Common myeloid progenitor, CD34-positive (primary cell): ENCODE measurements at places on chromosomes 5 and 9.
A peak's percentile ranks its signal among the peaks of the same experiment; 100 is the strongest.

DNA sequence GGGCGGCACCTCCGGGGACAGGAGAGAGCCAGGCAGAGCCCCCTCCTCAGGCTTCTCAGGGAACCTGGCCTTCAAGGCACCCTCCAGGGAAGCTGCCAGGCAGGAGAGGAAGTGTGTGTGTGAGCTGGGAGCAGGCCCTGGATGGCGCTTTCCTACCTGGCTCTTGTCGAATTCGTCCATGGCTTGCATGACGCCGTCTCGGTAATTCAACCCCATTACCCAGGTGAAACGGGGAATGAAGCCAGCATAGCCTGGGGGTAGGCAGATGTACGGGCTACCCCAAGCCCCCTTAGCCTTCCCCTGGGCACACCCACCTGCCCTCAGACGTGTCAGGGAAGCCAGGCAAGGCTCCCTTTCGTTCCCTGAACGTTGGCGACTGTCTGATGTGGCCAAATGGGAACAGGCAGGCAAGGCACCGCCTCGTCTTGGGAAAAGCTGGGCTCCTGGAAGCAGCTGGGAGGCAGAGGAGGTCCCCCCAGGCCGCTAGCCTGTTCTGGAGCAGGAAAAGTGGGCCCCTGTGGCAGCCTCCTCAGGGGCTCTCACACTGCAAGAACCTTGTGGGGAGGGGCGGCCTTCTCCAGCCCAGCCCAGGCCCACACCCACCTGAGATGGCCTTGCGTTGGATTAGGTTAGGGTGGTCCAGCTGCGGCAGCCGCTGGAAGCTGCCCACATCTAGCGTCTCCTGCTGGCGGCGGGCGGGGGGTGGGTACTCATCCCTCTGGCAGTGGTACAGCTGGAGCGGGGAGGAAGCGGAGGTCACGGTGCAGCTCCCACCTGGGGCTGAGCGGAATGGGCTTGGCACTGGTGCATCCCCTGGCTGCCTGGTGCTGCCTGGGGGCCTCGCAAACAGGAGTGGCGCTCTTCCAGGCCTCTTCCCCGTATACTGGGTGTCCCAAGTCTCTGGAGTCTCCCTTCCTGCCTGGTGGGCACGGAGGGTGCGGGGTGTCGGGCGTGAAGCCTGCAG is 3.7 kb downstream of the TUBB4B start:
- no peak for DNase-seq

- no peak for DNase-seq
Observed at GRCh38 chr9:136648751-136649150, 14.0 kb upstream of the EGFL7 start.

GRCh38 chr9:84761137-84761808 is 91.7 kb downstream of the NTRK2 start:
- no peak for DNase-seq

DNA sequence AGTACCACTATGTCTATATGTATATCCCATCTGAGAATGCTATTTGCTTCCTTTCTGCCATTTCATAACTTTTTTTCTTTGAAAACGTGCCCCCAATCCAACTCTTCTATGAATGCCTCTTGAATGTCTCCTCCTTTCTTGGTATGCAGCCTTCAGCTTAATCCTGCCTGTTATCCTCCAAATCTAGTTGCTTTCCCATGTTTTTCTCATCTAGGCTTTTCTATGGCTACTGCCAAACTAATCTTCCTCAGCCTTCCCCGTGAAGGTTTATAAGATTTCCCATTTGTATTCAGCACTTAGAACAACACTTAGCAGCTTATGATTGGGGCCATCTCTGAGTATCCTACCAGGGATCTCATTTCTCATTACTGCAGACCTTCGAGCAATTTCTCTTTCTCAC is 2.5 kb downstream of the TGFBR1 start:
- no peak for DNase-seq

GRCh38 chr5:27590503-27590902 is 552.1 kb upstream of the CDH9 start:
- no peak for DNase-seq

DNA sequence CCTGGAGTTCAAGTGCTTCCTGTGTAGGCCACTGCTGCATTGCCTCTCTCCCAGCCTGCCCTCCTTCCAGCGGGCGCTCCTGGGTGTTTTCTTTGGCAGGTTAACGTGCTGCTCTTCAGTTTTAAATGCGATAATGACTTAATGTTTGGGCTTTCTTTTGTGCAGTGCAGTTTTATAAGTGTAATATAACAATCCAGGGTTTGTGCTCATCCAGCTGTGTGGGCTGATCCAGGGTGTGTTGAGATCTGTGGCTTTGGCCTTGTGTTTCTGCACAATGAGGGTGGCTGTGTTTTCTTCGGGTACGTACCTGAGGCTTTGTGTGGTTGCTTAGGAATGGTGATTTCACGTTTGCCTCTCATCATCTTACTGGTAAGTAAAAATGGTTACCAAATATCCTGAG is 50.6 kb downstream of the PCSK5 start:
- no peak for DNase-seq

DNA sequence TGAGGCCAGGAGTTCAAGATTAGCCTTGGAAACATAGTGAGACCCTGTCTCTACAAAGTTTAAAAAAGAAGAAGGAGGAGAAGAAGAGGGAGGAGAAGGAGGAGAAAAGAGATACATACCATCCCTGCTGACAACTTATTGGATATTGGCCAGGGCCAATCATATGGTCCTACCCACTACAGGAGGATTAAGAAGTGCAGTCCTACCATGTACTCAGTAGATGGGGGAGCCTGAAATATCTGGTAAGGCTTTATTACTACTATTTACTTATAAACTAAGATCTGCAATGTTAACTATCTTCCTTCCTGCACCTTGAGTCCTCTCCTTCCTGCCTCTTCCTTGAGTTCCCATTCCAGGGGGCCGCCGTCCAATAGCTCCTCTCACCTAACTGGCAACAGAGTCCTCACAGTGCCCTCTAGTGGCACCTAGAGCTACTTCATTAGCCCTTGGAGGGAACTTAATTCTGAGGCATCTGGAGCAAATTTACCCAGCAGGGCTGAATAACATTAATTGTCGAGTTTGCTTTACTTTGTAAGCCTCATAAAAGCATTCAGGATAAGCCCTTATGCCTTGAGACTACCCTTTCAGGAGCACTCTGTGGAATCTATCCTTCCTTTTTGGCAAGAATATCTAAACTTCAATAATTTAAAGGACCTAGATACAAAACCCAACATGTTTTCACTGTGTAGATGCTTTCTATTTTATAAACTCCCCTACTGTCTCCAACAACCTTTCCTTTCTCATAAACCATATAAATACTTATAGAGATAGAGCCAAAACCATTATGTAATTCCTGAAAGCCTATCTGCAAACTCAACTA is 39.1 kb upstream of the RANBP6 start:
- DNase-seq, result peak; percentile 91

DNA sequence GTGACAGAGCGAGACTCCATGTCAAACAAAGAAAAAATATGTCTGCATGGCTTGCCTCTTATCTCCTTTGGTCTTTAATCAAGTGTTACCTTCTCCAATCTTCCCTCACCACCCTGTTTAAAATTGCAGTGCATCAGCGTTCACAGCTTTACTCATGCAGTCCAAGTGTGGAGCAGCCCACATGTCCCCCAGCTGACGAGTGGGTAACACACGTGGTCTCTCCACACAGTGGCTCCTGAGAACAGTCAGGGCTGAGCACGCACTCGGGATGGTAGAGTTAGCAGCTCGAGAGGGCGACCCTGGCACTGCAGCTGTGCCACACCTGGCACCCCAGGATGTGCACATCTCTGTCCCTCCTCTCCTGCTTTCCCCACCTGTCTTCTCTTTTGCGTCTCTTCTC is 25.9 kb upstream of the CFAP157 start:
- DNase-seq, result no peak

DNA sequence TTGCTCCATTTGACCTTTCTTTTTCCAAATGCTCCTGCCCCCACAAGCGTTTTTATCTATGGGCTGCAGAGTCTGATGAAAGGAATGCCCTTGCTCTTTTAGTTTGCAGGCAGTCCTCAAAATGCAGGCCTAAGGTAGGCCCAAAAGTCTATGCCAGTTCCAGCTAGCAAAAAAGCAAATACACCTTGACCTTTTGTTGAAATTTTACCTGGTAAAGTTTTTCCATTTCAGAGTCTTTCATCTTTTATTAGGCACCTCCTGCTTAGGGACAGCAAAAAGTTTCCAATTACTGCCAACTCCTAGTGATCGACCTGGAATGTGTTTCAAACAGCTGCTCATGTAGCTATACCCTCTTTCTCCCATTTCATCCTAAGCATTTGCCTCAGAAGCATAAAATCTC is 2.7 kb upstream of the LEAP2 start:
- no peak for DNase-seq
